Osteocyte (in vitro differentiated cells): ENCODE measurements at places on chromosomes 11 and 22. TPM values are rescaled to one million over a fixed set of nuclear protein-coding genes. Genes with fewer than 3 reads are reported as not detected.

Gene DSCAML1
- total RNA-seq, result not detected in 2 replicates

Gene ARHGEF17
- total RNA-seq, result 104 and 105 TPM in 2 replicates

DNA sequence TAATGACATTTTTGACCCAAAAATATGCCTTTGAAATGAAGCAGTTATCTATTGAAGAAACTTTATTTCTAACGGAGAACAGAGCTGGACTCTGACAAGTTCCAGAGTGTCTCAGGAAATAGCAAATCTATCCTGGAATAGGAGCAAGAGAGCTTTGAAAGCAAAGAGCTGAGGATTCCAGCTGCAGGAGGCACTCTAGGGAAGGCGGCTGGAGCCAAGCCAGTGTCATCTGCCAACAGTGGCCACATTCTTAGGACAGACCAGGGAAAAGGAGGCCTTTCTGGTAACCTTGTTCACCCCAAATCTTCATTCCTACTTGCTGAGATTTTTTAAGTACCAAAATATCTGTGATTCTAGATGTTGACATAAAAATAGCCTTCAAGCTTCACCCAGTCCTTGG is 493.5 kb upstream of the B3GAT1 start:
- no peak for DNase-seq

Gene TENM4
- total RNA-seq, result 69.8 and 74.1 TPM in 2 replicates

Gene NOX4
- total RNA-seq, result 19.6 and 20.1 TPM in 2 replicates

Gene ABCG4
- 0.63 and 0.75 TPM in 2 replicates for total RNA-seq

DNA sequence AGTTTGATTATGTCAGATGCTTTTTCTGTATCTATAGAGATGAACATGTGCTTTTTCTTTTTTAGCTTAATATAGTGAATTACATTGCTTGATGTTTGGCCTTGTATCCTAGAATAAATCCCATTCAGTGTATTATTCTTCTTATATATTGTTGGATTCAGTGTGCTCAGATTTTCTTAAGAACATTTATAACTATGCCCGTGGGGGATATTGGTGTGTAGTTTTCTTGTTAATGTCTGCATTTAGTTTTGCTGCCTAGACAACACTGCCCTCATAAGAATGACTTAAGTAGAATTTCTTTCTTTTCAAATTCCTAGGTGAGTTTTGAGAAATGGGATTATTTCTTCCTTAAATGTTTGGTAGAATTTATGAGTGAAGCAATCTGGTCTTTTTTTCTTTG is 98.5 kb downstream of the TMEM135 start:
- no peak for DNase-seq

DNA sequence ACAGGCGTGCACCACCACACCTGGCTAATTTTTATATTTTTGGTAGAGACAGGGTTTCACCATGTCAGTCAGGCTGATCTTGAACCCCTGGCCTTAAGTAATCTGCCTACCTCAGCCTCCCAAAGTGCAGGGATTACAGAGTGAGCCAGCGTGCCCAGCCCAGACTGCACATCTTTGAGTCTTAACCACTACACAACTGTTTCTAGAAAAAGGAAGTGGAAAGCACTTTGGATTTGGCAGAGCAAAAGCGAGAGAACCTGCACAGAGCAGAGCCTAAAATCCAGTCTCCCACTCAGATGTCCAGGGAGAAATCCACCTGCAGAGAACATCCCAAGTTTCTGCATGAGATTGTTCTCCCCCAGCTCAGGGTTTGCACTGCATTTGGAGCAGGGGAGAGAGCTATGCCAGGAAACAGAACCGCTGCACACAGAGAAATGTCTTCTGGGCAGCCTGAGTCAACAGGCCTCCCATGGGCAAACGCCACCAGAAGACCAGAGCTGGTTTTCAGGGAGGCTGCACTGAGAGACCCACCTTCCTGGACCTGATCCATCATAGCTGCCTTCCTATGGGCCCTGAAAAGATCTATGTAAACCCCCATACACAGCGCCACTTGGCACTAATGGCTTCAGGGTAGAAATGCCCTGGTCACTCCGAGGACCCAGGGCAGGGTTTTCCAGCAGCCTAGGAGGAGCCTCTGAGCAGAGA is 54.0 kb downstream of the RPUSD4 start:
- no peak for DNase-seq

- no peak for DNase-seq
These were observed 144.6 kb downstream of the LDLRAD3 start for GRCh38 chr11:36088266-36088972.

Gene CCDC88B
- total RNA-seq, result 0.30 TPM in 1 of 2 replicates, not detected in the other
